ENCODE measurements at places on chromosomes 3 and 15.

GRCh38 chr15:36811903-36812302 is 232.5 kb downstream of the CDIN1 start:
- no peak for DNase-seq

DNA sequence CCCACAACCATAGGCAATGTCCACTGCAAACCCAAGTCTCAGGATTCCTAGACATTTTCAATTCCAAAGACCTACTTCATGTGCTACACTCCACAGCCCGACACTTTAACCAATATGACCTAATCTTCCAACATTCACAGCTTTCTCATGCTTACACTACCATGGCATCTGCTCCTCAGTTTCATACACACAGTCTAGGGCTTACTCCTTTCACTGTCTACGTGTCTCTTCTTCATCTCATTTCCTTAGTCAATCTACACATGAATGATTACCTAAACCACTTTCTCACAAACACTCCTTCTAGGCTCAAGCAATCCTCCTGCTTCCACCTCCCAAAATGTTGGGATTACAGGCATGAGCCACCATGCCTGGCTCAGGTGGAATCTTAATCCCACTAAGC is 106.3 kb downstream of the STAG1 start:
- no peak for DNase-seq

- no peak for DNase-seq
Observed at GRCh38 chr3:135148398-135149020, 353.4 kb downstream of the EPHB1 start.

DNA sequence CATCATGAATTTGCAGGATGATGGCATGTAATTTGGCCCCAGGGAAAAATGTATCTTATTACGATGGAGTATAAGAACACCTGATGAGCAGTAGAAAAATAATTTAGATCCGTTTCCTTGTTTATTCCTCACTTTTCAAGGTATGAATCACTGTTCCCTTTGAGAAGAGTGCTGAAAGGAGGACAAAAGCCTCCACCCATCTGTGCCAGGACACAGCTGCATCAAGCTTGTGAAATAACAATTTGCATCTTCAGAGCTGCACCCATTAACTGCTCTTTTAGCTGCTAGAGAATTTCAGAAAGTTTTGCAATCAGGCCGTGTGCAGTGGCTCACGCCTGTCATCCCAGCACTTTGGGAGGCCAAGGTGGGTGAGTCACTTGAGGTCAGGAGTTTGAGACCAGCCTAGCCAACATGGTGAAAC is 9.6 kb downstream of the CLDND1 start:
- no peak for DNase-seq

DNA sequence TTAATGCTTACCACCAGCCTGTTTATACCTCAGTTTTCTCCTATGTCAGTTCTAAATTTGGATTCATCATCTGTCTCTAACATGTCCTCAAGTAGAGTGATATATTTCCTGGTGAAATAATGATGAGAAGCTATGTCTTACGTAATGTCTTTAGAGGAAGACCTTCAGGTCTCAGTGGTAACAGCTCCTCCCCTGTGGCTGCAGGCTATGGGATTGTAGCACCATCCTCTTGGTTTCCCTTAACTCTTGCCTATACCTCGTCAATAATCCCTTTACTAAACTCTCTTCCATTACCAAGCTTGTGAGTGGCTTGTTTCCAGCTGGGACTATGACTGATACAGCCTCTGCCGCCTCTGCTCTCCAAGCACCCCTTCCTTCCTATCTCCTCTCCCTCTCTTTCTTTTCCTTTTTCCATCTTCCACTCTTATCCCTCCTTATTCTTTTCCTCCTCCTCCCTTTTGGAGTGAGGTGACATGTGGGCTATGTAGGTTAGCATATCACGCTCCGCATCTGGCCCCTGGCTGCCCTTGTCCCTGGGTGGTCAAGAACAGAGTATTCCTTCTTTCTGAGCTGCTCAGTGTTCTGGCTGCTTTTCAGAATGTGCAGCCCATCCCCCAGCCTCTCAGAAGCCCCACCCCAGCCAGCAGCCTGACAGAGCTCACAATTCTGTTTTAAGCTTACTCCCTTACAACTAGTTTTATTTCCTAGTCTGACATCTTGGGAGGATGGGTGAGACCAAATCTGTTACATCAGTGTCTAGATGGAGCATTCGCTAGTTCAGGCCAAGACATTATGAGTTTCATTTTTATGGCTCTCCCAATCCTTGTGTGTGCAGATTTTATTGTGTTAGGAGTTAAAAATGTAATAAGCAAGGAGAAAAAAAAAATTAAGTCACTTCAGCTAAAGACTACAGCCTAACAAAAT is 75.0 kb upstream of the RNU6-1 start:
- DNase-seq, result no peak

- no peak for DNase-seq
Observed at GRCh38 chr3:10286133-10286524, 6.6 kb downstream of the GHRL start.

DNA sequence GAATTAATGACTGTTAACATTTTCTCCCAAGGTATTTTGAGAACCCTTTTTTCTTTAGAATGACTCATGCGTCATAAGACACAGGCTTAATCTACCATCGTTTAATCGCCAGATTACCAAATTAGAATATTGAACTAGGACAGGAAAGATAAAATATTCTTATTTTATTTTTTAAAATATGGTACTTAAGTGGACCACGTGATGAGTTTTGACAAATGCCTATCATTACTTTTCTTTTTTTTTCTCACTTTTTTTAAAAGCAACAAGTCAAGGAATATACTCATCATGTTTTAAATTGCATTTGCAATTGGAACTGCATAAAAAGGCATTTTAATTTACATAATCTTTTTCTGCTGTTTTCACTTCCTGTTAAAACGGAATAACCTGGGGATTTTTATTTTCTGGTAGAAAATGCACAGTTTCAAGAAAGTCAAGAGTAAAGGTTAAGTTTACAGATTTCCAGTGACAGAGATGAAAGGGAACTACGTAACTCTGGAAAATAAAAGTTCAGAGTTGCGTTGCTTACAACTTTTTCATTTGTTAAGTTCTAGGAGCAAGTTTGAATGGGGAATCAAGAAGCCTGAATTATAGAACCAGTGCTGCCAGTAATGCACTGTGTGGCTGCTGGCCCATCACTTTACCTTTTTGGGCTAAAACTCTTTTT is 23.6 kb downstream of the SIAH2 start:
- no peak for DNase-seq

- no peak for DNase-seq
Observed at GRCh38 chr3:30188713-30189112, 417.7 kb upstream of the TGFBR2 start.

GRCh38 chr3:40307176-40307575 is 2.3 kb upstream of the EIF1B start:
- no peak for DNase-seq

DNA sequence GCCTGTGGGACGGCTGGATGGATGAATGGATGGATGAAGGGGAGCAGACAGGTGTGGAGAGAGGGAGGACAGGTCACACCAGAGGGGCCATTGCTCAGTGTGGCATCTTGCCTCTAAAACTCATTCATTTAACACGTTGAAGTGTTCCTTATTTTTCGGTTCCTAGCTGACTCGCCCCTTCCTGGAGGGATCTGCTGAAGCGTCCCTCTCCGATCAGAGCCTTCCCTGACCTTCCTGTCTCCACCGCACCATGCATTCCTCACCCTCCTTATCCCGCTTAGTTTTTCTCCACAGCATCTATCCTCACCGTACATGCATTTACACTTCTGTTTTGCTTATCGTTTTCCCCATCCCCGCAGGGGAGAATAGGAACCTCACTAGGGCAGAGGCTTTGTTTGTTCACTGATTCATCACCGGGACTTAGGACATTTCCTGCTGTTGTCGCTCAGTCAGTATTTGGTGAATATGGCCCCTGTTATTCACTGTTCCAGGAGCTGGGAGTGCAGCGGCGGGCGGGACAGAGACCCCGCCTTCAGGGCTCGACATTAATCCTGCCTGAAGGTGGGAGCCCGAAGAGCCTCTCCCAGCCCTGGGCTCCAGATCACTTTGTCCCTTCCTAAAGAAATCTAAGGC is 32.0 kb downstream of the FOXL2 start:
- DNase-seq, result no peak

DNA sequence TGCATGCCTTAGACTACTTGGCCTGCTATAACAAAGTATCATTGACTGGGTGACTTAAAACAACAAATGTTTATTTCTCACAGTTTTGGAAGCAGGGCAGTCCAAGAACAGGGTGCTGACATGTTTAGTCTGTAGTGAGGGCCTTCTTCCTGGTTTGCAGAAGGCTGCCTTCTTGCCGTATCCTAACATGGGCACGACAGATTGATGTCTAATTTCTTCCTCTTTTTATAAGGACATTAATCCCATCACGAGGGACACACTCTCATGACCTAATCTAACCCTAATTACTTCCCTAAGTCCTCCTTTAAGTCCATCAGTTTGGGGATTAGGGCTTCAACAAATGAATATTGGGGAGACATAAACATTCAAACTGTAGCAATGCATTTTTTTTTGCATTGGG is 10.9 kb upstream of the GOLGA8B start:
- no peak for DNase-seq

DNA sequence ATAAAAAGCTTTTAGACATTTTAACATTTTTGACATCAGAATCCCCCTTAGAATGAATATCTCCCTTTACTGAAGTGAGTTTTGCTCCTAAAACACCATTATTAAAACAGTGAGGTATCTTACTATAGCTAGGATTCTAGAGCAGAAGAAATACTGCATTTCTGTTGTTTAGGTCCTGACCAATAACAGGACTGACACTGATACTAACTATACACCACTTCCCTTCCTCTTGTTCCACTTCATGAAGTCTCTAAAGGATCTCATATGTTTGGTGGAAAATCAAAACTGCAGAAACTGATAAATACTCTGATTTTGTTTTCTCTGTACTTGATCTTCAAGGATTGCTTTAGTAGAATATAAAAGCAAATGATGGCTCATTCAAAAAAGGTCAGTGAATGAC is 230.7 kb downstream of the SUCLG2 start:
- no peak for DNase-seq

DNA sequence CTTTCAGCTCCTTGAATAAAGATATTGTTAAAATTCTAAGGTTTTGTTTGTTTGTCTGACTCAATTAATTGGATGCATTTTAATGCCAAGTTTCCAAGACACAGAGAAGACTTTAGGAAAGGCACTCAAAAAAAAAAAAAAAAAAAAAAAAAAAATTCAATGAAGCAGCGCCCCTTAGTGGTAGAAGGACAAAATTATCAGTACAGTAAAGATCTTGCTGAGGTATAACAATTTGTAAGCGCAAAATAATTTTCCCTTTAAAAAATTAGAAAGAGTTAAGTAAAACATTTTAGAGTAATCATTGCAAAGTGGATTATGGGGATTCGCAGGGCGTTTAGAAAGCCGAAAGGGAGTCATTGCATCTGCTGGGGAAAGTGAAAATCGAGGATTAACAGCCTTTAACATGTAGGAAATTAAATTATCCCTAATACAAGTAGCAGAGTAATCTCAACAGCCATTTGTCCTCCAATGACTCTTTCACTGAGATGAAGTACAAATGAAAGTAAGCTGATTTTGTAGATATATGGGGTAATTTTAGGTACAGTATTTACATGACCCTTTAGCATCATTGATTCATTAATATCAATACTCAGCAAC is 5.8 kb upstream of the DIS3L start:
- no peak for DNase-seq

DNA sequence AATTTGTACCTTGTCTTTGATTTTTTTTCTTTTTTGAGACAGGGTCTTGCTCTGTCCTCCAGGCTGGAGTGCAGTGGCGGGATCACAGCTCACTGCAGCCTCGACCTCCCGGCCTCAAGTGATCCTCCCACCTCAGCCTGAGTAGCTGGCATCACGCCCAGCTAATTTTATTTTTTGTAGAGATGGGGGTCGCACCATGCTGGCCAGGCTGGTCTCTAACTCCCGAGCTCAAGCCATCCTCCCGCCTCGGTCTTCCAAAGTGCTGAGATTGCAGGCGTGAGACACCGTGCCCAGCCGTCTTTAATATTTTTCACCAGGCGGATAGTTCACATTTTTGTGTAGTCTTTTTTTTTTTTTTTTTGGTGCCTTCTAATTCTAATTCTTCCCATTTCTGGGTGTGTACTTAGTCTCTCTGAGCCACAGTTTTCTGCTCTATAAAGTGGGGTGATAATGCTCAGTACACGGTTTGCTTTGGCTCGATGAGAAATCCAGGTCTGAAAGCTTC is 528 bp upstream of the TATDN2 start:
- no peak for DNase-seq

GRCh38 chr3:128270559-128271492 is 117.5 kb downstream of the EEFSEC start:
- DNase-seq, result no peak

- DNase-seq, result no peak
Observed at GRCh38 chr3:49644684-49645083, 29.5 kb upstream of the APEH start.

DNA sequence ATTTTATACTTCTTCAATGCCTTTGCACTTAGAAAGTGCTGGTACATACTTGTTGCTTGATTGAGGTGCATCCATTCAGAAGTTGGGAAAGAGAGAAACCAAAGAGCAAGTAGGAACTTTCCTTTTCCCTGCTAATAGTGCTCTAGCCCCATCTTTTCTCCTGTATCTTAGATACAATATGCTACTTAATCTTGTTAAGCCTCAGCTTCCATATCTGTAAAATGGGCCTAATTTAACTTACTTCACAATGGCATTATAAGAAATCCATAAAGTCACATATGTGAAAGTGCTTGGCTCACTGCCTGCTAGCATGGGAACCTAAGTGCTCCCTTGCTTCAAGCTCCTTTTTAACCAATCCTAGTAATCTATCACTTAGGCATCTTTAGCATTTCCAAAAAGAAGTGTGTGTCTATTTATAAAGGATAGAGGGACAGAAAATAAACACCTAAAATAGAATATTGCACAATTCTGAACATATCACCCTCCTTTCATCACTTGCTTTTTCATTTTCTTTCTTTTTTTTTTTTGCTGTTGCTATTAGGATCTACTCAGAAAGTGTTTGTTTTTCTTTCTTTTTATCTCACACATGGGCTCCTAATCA is 28.1 kb downstream of the KCNAB1 start:
- no peak for DNase-seq

DNA sequence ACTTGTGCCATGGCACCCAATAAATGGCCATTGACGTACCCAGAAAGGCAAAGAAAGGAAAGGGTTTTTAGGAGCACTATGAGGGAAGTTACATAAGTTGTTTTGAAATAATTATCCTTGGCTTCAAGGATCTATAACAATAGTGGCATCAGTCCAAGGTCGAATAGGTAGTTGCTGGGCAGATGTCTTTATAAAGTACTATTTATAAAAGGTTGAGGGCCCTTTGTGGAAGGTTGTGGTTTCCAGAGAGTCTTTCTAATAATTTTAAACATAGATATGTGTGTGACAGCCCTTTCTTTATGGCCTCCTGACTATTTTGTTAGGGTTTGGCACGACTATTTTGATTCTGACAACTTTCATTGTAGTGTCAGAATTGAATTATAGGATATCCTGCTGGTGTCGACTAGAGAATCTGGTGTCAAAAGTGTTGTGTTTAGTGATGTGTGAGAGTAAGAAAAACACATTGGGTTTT is 260.5 kb downstream of the PYDC2 start:
- DNase-seq, result no peak
